ENCODE measurements at places on chromosomes 7 and 10.
A peak's percentile ranks its signal among the peaks of the same experiment; 100 is the strongest.

- DNase-seq: no peak
Measured at GRCh38 chr7:4261601-4261960, 420.5 kb upstream of the FOXK1 start.

DNA sequence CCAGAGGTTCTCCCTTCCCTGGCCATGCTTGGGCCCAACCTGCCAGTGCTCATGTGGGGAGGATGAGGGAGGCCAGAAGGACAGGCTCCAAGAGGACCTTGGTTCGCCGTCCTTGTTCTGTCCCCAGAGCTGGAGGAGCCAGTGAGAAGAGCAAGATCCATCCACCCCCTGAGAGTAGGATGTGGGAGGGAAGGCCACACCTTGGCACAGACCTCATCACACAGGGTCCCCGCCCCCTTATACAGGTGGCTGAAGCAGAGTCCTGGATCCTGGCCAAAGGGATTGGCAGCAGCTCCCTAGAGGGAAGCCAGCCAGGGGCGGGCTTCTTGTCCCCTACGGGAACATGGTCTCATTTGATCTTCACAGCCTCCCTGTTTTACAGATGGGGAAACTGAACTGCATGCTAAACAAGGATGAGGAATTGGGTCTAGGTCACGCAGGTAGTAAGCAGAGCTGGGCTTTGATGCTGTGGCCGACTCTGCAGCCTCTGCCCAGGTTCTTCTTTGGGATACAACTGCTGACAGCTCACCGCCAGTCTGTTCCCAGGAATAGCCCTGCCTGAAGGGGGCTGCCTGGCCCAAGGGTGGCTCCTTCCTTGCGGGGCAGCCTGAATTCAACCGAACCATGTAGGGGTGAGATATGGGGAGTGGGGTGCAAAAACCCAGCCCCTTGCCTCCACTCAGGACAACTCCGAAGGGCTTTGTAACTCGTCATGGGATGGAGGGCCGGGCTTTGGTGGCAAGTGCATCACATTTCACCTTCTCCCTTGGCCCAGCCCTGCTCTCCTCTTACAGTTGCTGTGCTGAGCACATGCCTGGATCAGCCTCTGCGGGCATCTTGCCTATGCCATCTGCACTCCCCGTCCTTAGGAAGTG is 62.2 kb upstream of the KDM7A start:
- no peak for DNase-seq

GRCh38 chr10:11181978-11182377 is 164.3 kb downstream of the CELF2 start:
- no peak for DNase-seq

DNA sequence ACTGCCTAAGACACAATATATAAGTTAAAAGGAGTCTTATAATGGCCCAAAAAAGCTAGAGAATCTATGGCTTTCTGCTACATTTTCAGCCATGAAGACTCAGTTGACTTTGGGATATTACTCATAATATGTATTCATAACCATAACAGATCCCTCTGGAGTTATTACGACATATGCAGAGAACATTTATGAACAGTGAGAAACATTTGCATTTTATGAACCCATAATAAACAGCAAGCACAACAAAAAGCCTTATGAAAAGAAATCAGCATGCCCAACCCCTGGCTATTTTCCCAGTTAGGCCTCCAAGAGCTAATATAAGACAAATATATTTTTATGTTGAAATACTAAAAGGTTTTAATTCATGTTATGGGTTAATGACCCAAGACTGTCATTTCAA is 52.4 kb downstream of the ARMH3 start:
- no peak for DNase-seq

- DNase-seq: no peak
Measured at GRCh38 chr10:110005719-110006118, 2.1 kb upstream of the ADD3 start.

GRCh38 chr7:86964973-86965726 is 94.3 kb downstream of the ELAPOR2 start:
- DNase-seq: no peak

DNA sequence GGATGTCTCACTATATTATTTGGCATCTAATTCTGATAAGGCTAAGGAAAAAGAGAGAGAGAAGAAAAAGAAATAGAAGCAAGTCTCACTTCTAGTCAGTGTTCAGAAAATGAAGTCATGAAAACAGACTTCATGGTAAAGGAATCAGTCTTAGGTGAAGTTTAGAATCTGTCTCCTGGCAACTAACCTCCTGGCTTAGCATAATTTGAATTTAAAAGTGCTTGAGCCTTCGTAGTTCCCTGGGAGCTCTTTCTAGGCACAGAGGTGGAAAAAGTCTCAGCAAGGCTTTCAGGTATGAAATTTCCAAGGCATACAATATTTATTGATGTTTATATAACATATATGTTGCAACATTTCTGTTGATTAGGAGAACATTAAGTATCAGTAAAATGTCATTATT is 10.4 kb downstream of the CHRM2 start:
- no peak for DNase-seq

GRCh38 chr10:79490400-79491142 is 21.8 kb upstream of the EIF5AL1 start:
- no peak for DNase-seq

GRCh38 chr10:45454859-45455258 is 80.8 kb downstream of the ALOX5 start:
- no peak for DNase-seq

- DNase-seq: no peak
Measured at GRCh38 chr7:137801003-137801402, 45.8 kb downstream of the DGKI start.

DNA sequence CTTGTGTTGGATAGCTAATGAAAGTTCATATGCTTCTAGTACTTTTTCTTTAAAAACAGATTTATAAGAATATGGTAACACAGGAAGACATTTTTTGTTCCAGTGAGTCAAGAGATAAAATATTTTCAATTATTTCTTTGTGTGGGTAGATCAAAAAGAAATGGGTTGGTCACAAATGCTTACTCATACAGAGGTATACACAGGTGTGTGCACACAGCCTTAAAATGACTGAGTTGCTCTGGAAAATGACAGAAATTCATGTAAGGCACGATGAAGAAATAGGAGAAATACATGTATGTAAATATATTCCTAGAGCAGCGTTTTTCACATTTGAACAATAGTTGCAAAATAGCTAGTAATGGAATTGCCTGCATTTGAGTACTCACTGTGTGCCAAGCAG is 66.0 kb downstream of the ST7 start:
- DNase-seq: no peak

GRCh38 chr10:14617852-14618251 is 156.8 kb downstream of the FAM107B start:
- no peak for DNase-seq

DNA sequence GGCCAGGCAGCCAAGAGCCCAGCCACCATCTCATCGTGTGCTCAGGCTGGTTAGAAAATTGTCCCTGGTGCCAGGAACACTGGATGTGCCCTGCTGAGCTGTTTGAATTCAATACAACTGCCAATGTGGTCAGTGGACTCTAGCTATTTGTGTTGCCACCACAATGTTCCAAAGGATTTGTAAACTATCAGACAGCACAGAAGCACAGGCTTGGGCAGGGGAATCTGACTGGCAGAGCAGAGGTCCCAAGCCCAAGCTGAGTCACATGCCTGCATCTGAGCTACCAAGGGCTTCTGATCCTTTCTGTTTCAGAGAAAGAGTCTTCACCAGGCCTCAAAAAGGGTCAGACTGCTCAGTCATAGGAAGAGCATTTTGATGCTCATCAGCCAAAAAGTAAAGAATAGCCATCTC is 232.1 kb upstream of the SEMA3C start:
- no peak for DNase-seq

GRCh38 chr10:126350216-126350992 is 37.9 kb downstream of the ADAM12 start:
- DNase-seq: no peak

DNA sequence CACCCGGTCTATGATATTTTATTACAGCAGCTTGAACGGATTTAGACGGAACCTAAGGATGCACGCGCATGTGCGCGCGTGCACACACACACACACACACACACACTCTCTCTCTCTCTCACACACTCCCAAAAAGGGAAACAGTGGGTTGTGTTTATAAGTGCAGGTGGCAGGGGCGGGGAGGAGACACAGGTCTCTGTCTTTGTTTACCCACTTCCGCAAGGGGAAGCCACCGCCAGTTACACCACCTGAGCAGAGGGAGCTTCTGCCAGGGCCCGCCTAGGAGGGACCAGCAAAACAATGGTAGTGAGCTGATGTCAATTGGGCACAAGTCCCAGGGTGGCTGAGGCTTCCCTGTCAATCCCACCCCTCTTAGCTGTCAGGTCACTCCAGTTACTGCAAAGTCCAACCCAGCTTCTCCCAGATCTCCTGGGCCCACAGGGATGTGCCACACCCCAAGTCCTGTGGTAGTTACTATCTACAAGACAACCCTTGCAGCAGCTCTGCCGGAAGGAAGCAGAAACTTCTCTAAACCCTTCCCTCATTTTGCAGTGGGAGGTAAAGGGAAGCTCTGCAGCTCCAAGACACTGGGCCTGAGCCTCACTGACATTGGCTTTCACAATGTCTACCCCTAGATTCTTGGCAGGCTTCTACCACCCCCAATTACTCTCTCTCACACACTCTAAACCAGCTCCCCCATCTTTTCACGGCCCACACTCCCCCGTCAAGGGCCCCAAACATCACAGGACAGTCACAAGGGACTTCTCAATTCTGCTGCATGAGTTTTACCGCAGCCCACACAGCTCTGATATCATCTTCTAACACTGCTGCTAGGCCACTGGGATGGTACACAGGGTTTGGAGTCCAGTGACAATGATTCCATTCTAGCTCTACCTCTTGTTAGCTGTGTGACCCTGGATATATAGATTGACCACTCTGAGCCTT is 17.6 kb downstream of the ANXA11 start:
- DNase-seq: peak; percentile 91

DNA sequence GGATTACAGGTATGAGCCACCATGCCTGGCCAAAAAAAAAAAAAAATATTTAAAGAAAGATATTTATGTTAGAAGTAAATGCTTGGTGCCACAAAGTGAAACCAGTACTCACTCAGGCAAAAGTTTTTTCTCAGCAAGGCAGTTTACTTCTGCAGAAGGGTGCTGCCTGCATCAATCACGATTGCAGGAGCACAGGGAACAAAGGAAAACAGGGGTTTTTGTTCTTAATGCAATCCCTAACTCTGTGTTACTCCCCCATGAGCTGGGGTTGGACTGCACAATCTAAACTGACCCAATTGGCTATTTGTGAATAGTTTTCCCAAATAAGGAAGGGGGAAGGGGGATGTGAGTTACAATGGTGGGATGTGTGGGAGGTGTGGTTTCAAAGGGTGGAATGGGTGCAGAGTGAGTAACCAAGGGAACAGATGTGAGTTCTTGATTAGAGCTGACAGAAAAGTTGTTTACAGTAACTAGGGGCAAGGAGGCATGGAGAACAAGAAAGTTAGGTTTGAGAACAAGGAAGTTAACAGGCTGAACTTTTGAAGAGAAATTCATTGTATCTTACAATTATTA is 255.4 kb downstream of the TYW1 start:
- no peak for DNase-seq

GRCh38 chr10:96577069-96577468 is 9.7 kb downstream of the TM9SF3 start:
- no peak for DNase-seq

- DNase-seq: no peak
Measured at GRCh38 chr10:28668363-28669226, 8.7 kb upstream of the BAMBI start.

GRCh38 chr10:15140698-15141097 is 27.8 kb downstream of the NMT2 start:
- no peak for DNase-seq

- no peak for DNase-seq
Measured at GRCh38 chr10:62018131-62018911, 116.8 kb downstream of the ARID5B start.

- no peak for DNase-seq
Measured at GRCh38 chr10:43855667-43856210, 207.1 kb upstream of the ZNF32 start.

GRCh38 chr10:126334272-126334671 is 54.0 kb downstream of the ADAM12 start:
- DNase-seq: no peak

DNA sequence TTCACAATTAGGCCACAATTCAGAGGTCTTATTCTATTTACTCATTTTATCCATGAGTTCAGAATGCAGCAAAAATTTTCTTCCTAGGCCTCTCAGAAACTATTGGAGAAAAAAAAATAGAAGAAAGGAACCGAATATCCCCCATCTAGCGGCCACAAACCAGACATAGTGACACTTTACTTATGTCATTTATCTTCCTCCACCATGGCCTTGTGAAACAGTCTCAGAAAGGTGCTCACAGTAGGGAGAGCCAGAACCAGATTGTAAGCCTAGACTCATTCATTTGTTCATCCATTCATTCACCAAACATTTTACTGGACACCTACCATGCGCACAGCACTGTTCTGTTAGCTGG is 16.0 kb downstream of the CREB3L2 start:
- DNase-seq: no peak

- DNase-seq: no peak
Measured at GRCh38 chr7:122626785-122627184, 72.1 kb downstream of the RNF133 start.

- DNase-seq: no peak
Measured at GRCh38 chr7:30178748-30179436, 44.1 kb downstream of the MTURN start.

DNA sequence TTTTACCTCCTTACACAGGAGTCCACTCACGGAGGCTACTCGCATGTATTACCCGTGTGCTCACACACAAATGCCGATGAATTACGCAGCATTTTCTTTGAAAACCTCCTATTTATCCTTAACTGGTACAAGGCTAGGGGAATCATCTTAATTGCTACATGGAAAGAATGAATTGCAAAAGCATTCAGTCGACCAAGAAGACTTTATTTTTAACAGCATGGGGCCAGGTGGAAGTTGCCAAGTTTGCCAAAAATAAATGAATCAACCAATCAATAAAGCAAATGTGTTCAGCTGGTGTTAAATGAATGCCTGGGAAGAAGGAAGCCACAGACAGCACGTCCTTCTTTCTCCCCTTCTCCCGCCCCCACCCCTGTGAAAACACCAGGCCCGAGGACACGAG is 55.8 kb downstream of the CTBP2 start:
- no peak for DNase-seq

DNA sequence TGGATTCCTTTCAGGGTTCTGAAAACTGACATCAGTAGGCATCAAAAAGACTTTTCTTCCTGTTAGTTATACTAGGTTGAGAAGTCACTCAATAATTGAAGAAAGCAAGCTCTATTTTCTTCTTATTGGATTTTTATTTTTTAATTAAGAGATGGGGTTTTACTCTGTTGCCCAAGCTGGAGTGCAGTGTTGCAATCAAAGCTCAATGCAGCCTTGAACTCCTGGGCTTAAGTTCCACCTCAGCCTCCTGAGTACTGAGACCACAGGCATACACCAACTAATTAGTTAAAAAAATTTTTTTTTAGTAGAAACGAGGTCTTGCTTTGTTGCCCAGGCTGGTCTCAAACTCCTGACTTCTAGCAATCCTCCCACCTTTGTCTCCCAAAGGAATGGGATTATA is 28.0 kb downstream of the PIP4K2A start:
- no peak for DNase-seq

DNA sequence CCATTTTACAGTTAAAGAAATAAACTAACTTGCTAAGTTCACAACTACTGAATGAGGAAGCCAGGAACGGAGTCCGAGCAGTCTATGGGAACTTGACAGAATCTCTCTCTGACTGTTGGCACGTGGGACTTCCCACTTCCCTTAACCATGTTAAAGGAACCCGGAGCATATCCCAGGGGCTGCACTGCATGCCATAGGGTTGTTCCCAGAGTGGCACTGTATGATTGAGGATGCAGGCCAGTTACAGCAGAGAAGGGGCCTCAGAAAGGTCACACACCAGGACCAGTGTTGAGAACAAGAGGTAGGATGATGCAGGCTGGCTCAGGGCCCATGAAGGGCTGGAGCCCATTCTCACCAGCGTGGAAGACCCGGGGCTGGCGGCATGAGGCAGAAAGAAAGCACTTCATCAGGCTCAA is 201.8 kb downstream of the NSUN6 start:
- no peak for DNase-seq

Data from CD4-positive, alpha-beta T cell treated with Interferon alpha-2 for 1 hour (primary cell).